Mesendoderm (in vitro differentiated cells): ENCODE measurements at places on chromosomes 11 and 22.

DNA sequence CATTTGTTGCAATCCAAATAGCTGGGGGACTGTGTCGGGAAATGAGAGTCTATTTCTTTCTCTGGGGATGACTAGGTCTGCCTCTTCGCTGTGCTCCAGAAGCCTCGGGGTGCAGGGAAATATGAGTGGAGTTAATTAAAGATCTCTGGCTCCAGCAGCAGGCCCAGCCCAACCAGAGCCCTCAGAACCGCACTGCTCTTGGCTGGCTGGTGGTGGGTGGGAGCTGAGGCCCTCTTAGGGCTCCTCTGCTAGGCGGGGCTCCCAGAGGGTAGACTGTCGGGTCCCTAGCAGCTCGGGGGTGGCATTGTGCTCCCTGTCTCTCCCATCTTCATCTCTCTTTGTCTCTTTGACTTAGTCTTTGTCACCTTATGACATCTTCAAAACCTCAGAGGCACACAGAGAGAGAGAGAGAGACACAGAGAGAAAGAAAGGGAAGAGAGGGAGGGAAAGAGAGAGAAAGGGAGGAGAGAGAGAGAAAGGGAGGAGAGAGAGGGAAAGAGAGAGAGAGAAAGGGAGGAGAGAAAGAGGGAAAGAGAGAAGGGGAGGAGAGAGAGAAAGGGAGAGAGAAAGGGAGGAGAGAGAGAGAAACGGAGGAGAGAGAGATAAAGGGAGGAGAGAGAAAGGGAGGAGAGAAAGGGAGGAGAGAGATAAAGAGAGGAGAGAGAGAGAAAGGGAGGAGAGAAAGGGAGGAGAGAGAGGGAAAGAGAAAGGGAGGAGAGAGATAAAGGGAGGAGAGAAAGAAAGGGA, 20.2 kb downstream of the MPPED1 start:
- no peak for DNase-seq

- DNase-seq, result no peak
Observed at GRCh38 chr22:49233507-49234100, 594.1 kb downstream of the BRD1 start.

GRCh38 chr11:60783141-60783484, 2.0 kb upstream of the MS4A10 start:
- DNase-seq, result no peak

DNA sequence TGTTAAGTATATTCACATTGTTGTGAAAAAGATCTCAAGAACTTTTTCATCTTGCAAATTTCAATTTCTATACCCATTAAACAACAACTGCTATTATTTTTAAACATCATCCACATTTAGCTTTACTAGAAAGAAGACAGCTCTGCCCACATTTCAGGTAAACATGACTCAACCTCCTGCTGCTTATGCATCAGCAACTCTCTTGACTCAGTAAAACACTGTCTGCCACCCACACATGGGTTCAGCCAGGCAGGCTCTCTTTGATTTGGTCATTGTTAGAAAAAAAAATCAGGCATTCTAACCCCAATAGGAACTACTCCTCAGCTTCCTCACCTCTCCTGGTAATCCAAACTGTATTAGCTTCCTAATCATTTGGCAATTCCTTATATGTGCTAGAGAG, 5.1 kb upstream of the ENDOD1 start:
- DNase-seq, result peak; percentile 42

DNA sequence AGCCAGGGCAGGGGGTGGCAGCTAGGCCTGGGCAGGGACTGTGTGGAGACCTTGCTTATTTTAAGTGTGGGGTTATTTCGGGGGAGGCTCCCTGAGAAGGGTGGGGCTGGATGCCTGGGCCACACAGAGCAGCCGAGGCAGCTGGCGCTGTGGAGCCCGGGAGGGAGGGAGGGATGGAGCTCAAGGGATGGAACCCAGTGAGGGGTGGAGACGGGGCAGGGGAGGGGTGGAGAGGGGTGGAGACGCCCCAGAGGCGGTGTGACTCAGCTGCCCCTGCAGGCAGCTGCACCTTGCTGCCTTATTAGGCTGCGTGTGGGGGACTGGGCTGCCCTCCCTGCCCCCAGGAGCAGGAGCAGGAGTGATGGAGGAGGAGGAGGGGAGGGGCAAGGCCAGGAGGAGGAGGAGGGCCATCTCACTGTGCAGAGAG, 9.8 kb upstream of the TSSC4 start:
- DNase-seq, result peak; percentile 90

DNA sequence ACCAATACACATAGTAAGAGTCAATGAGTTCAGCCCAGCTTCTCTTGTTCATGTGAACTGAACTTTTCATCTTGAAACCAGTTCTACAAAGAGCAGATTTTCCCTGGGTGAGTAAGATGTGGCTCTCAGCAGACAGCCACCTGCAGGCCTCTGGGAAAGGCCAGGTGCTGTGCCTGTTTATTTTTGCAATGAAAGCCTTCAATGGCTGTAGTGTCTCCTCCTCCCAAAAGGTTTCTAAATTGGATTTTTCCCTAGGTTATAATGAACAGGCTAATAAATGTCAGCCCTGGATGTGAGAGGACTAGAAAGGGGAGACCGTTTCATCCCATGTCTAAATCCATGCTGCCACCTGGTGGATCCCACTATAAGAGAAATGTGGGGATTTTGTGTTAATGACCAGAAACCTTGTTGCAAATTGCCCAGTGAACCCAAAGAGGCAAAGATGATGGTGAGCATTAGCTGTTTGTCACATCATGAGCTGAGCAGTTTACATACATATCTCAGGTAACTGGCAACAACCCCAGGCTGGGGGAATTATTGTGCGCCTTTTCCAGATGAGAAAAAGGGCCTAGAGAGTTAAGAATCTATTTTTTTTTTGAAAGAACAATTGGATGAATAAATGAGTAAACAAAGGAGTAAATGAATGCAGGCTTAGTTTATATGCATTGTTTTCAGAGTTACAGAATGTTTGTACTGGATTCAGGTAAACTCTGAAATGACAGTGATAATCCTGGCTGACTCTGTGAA, 12.7 kb downstream of the C11orf91 start:
- peak; percentile 66 for DNase-seq

- DNase-seq, result no peak
Observed at GRCh38 chr11:62439785-62440602, 21.2 kb downstream of the SCGB1A1 start.

DNA sequence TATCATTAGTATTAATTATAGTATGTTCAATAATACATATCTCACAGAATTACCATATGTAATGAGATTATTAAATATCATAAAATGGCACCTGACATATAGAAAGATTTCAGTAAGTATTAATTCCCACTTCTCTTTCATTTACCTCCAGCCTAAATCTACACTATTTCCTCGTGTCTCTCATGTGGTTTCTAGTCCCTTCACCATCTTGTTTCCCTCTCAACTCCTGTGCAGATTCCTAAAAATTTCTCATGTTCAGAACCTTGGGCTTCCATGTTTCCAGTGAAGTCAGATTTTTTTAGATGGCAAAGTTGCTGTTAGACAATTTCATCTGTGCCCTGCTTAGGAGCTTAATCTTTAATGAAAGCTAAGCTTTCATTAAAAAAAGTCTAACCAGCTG, 14.1 kb upstream of the HBE1 start:
- no peak for DNase-seq

DNA sequence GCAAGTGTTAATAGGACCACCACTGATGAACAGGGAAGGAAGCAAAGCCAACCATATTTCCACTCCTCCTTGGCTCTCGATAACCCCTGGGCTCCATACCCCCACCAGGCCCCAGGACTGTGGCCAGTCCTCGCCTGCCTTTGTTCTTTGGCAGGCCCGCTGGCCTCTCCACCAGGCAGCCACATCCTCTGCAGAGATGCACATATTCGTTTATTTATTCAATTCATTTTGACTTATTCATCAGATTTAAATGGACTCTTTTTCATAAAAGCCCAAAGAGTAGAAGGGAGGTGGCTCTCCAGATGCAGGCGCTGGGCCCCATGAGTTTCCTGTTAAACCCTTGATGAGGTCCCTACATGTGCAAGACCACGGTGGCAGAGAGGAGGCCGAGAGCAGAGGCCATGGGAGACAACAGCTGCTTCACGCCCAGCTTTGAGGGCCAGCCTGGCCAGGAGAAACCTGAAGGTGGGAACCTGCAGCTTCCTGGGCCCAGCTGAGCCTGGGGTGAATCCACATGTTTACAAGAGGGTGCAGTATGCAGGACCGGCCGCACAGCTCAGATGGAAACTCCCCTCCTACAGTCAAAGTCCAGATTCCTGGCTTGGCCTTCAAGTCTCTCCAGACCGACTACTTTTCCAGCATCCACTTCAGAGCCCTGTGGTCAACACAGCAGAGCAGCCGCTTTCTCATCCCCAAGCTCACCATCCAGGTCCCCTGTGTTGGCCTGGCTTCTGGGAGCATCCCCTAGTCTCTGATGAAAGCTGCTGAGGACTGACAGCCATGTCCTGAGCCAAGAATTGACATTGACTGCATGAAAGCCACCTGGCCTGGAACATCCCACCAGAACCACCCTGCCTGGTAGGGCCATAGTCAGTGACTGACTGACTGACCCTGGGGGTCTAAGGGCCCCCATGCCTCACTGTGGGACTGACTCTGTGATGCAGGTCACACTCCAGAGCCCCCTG, 39.7 kb upstream of the CCND1 start:
- no peak for DNase-seq

DNA sequence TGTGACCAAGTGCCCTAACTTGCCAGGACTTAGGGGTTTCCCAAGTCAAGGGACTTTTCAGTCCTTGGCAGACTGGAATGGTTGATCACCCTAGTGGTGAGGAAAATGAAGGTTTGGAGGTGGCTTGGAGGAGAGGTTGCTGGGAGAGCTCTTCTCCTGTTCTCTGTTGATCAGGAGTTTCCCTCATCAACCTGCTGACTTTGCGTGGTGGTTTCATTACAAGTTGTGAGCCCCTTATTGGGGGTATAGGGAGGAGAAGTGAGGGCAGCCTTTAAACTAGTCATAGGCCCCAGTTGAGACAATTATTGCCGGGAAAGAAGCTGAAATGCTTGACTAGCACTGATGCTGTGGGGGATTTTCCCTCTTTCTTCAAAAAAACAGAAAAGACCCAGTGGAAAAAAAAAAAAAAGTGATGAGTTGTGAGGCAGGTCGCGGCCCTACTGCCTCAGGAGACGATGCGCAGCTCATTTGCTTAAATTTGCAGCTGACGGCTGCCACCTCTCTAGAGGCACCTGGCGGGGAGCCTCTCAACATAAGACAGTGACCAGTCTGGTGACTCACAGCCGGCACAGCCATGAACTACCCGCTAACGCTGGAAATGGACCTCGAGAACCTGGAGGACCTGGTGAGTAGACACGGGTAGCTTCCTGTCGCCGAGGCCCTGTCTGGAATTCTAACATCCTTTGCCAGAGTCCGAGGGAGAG, at the start of gene CXCR5:
Gene CXCR5 (plus strand): TSS at position 525 of the 704 bp plus-strand sequence. CDS start 50 bp downstream, at position 575.
- DNase-seq, result peak; percentile 80

DNA sequence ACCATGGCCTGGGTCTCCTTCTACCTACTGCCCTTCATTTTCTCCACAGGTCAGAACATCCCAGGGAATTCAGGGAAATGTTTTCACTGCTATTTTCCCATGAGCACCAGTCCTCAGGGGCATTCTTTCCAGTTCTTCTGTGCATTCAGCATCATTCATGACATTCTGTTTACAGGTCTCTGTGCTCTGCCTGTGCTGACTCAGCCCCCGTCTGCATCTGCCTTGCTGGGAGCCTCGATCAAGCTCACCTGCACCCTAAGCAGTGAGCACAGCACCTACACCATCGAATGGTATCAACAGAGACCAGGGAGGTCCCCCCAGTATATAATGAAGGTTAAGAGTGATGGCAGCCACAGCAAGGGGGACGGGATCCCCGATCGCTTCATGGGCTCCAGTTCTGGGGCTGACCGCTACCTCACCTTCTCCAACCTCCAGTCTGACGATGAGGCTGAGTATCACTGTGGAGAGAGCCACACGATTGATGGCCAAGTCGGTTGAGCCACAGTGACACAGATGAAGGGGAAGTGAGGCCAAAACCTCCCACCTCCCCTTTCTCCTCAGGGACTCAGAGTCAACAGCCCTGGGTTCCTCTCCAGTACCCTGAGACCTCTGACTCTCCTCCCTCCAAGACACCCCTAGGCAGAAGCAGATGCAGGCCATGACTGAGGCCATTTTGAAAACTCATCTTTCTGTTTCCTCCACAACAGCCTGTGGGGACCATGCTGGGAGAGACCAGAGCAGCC, 15.9 kb upstream of the IGLL5 start:
- DNase-seq, result no peak

GRCh38 chr11:76574406-76574805, 96.1 kb downstream of the LRRC32 start:
- DNase-seq, result peak; percentile 86

DNA sequence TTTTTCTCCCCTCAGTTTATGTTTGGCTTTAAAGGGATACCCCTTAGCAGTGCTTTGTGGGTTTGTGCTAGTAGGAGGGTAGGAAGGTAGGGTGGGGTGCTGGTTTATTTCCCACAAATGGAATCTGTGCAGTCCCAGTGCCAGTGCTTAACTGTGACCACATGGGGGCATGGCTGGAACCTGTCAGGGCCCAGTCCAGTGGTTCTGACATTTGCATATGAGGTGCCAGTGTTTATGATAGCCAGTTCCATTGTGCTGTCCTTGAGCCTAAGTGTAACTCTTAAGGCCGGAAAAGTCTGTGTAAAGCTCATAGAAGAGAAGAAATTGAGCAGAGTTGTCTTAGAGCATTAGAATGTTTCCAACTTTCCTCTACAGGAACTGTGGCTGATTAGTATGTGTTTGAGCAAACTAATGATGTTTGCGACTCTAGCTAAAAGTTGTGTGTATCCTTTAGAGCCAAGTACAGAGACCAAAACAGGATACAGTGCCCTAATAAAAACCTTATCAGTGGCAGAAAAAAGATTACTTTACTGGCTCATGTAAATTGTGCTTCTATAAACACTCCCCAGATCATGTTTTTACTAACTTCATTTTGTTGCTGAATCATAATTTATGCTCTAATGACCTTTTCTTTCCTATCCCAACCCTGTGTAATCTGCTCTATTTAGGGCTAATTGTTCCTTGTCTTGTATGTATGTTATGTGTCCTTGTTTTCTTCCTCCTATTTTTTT, 38.1 kb downstream of the DIXDC1 start:
- no peak for DNase-seq

DNA sequence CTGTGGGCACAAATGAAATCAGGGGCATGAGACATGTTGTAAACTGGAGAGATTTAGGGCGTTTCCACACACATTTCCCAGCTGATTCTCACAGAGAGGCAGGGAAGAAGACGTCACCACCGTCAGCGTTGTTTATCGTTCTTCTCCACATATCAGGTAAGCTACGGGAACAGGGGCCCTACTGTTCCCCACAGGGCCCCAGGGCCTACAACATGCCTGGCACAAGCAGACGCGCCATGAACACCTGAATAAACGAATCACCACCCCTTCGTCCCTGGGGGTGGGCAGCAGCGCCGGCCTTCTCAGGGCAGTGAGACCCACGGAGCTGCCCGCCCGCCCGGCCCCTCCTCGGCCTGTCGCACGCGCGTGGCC, 342 bp downstream of the EFCAB6 start:
- DNase-seq, result peak; percentile 30

DNA sequence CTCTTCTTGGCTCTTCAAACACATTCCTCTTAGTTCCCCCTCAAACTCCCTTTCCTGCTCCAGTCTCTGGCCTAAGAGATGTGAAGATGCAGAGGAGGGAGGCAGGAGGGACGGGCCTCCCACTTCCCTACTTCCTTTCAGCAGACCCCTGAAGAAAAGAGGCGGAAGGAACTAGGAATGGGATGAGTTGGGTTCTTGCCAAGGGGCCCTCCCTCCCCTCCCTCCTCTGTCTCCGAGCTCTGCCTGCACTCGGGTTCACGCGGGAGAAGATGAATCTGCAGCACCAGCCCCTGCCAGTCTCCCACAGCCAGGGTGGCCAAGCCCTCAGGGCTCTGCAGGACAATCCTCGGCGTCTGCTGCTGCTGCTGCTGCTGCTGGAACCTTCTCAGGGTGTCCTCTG, 24.3 kb upstream of the PKNOX2 start:
- DNase-seq, result peak; percentile 49

GRCh38 chr11:70642266-70642665, 243.9 kb downstream of the CTTN start:
- no peak for DNase-seq

GRCh38 chr11:119754656-119755355, 25.8 kb upstream of the NECTIN1 start:
- DNase-seq, result no peak
